ENCODE measurements at places on chromosomes 11 and 22.

DNA sequence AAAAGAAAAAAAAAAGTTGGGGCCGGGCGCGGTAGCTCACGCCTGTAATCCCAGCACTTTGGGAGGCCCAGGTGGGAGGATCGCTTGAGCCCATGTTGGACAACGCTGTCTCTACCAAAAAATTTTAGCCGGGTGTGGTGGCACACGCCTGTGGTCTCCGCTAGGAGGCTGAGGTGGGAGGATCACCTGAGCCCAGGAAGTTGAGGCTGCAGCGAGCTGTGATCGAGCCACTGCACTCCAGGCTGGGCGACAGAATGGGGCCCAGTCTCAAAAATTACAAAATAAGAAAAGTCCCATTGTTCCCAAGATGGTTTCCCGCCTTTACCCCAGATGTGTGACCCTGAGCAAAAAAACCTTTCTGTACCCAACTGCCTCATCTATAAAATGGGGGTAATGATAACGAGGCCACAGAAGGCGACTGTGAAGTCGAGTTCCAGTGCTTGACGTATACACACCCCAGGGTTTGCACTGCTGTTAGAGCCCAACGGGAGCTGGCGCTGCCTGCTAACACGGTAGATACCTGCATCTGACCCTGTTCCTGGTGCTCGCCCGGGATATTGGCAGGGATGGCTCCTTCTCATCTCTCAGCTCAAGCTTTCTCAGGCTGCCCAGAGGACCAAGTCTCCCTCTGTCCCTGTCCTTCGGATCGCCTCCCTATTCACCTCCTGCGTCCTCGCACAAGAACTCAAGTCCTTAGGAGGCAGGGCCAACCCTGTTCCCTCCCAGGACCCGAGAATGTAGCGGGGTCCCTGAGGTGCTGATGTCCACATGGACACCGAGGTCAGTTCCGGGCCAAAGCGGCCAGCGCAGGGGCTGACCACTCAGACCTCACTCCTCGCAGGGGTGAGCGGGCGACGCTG, 1.1 kb upstream of the RPLP2 start:
- DNase-seq, result no peak

DNA sequence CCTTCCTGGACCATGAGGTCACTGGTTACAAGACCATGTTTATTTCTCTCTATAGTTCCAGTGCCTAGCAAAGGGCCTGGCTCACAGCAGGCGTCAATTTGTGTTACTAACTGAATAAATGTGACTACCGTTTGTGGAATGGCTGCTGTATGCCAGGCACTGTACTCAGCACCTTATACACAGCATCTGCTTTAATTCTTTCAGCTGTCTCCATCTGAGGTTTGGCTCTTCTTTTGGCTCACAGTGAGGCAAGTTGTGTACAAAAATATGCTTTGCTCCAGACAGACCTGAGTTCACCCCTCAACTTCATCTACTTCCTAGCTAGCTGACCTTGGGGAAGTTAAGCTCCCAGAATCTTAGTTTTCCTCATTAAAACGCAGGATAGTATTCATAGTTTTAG, 75.3 kb upstream of the PHOX2A start:
- DNase-seq, result no peak

DNA sequence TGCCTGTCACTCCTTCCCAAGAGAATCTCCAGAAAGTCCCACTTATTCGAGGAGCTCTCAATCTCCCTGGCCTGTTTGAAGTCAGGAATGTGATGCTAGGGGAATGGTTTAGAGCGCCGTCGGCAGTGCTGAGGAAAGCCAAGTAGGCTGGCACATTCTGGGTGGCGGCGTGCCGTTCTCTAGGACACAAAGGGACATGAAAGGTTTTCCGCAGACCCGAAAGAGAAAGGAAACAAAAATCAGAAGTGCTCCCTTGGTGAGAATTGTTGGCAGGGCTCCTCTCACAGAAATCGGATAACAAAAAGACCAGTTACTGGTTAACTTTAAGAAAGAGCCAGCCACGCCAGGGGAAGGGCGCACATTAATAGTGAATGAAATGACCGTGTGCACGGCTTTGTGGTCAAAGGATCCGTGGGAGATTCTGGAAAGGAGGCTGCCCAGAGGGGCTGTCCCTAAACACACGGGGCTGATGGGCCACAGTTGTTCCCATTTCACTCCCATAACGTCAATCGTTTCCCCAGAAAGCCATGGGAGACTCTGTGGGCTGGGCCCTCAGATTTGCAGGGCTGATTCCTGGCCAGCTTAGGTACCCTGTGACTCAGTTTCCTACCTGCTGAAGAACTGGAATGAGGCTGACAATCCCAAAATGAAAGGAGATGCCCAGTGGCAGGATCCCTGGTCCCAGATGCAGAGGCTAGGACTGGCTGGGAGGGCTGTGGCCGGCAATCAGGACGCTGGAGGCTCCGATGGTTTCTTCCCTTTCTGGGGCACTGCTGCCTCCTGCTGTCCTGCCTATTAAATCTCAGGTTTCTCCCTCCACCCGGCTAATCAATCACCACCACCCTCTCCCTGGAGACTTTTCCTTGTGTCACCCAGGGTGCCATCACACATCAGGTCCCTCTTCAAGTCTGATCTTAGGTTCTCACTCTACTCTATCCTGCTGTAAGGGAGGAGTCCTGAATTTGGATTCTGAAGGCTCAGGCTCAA, 82.3 kb downstream of the RCN1 start:
- peak; percentile 50 for DNase-seq

DNA sequence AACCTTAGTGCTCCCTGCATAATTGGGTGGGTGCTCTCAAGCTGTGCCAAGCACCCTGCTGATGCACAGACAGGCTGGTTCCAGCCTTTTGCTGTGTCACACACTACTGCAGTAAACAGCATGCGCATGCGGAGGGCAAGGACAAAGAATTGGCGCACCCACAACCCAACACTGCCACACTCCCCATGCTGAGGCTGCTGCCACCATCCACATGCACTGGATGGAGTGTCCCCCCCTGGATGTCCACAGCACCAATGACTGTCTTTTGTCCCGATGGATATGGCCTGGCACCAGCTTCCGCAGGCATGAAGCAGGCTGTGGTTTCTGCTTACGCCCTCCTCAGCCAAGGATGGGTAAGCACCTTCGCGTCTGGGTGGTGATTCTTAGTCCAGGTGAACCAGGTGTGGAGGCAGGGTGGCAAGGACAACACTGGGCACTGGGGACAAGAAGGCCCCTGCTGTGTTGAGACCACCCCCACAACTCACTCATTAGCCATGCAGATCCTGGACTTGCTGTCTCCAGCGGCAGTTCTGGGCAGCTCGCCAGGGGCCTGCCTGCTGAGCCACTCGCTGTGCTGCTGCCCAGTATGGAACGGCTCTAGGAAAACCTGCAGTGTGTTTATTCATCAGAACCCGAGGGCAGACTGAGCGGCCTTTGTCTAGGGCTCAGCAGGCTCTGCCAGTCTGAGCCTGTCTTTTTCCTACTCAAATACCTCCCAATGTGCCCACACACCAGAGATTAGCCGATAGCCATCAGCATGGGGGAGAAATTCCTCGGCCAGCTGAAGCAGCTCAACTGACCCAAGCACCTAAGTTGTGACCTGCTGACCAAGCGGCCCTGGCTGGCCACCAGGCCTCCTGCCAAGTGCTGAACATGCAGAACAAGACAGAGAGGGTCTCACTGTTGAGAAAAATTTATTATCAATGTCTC, 8.2 kb upstream of the NAP1L4 start:
- peak; percentile 16 for DNase-seq

GRCh38 chr11:109968299-109968698, 124.9 kb upstream of the ZC3H12C start:
- DNase-seq, result no peak

DNA sequence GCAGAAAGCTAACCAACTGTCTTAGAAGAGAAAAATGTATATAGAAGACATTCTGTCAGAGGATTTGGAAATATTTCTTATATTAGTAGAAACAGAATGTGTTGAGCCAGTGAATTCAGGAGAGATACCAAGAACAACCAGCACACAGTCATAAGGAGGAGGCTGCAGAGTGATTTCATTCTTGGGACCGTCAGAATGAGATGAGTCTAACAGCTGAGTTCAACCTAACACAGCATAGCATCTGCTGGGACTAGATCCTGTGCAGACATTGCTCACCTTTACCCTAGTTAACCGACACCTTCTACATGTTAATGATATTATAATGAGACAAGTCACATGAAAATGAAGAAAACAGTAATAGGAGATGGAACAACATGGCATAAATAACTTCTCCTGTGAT, 85.5 kb downstream of the XRRA1 start:
- no peak for DNase-seq

- DNase-seq, result no peak
Measured at GRCh38 chr22:22141771-22142591, 102.6 kb upstream of the VPREB1 start.

GRCh38 chr11:13338427-13339069, 61.0 kb downstream of the BMAL1 start:
- DNase-seq, result no peak

DNA sequence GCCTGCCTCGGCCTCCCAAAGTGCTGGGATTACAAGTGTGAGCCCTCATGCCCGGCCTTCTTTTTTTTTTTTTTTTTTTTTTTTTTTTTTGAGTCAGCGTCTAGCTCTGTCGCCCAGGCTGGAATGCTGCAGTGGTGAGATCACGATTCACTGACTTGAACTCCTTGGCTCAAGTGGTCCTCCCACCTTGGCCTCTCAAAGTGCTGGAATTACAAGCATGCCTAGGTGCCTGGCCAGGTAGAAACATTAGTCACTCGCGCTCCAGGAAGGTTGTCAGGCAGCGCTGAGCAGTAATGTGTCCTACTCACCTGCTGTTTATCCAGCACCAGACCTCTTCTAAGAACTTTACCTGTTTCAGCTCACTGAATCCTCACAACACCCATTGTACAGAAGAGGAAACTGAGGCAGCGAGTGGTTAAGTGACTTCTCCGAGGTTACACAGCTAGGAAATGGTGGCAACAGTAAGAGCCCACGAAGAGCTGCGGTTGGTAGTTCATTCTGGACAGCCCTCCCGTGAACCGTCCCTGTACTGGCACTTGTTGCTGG, 496 bp upstream of the CST6 start:
- no peak for DNase-seq

- DNase-seq, result no peak
Measured at GRCh38 chr11:84922212-84922805, 704.8 kb downstream of the DLG2 start.

DNA sequence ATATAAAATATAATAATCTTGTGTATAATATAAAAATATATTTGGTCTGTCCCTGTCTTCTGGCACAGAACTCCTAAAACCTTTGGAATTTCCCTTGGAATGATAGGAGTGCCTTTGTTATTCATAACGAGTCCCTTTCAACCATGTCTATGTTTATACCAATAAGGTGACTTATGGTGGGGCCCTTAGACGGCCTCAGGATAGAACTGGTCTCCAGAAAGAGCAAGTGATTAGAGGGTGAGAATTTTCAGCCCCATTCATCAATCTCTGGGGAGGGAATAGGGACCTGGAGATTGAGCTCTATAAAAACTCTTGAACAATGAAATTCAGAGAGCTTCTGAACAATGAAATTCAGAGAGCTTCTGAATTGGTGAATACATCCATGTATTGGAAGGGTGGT, 18.4 kb upstream of the PICALM start:
- DNase-seq, result no peak

- DNase-seq, result no peak
Measured at GRCh38 chr11:3192511-3193372, 25.9 kb downstream of the MRGPRG start.

DNA sequence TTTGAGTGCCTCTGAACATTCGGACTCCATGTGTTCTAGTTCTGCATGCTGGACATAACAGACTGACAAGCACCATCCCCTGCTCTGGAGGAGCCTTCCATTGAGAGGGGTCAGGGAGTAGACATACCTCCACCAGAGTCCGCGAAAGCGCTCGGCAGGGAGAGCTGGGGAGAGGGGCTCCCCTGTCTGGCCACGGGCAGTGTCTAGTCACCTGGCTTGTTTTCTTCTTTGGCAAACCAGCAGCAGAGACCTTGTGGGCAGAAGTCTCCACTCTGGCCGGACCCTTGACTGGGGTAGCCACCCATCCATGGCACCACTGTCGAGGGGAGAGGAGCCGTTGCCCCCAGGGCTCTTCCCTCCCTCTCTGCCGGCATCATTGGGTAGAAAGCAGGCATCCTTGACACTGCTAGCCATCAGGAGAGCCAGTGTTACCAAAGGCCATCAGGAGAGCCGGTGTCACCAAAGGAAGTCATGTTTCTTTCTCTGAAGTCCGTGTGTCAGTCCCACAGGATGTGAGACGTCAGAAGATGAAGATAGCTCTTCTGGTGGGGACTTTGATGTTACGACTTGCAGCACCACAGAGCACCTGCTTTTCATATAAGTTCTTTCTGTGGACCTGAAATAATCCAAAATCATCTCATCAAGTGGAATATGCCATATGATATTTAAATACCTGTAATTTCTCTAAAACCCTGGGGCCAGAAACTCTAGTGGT, 305.6 kb downstream of the TBC1D22A start:
- DNase-seq, result no peak

DNA sequence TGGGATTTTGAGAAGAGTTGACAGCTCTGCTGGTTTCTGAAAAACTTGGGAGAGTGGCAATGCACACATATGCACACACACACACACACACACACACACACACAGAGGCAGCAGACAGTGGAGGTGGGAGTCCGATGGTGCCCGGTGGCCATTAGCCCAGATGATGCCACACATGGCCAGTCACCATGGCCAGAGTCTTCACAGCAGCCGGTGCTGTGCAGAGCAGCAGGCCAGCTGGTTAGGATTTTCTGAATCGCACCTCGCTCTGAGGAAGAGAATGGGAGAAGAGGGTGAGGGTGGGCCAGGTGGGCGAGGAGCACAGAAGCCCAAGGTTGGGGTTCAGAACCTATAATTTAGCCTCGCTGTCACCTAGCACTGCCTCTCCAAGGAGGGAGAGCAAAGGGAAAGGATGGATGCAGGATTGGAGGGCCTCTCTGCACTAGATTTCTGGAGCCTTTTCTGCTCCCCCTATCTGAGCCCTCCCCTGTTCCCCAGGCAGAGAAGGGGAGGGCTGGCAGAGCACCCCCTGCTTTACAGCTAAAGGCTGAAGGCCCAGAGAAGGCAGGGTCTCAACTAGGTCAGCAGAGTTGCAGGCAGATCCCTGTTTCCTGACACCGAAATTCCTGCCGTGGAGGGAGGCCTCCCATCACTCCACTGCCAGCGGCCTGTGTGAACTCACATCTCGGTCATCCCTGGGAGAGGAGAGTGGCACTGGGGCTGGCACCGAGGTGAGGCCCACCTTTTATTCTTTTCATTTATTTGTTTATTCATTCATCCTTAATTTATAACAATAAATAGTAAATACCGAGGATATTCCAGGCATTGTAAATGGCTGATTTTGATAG, 25.8 kb upstream of the FXYD6 start:
- no peak for DNase-seq

DNA sequence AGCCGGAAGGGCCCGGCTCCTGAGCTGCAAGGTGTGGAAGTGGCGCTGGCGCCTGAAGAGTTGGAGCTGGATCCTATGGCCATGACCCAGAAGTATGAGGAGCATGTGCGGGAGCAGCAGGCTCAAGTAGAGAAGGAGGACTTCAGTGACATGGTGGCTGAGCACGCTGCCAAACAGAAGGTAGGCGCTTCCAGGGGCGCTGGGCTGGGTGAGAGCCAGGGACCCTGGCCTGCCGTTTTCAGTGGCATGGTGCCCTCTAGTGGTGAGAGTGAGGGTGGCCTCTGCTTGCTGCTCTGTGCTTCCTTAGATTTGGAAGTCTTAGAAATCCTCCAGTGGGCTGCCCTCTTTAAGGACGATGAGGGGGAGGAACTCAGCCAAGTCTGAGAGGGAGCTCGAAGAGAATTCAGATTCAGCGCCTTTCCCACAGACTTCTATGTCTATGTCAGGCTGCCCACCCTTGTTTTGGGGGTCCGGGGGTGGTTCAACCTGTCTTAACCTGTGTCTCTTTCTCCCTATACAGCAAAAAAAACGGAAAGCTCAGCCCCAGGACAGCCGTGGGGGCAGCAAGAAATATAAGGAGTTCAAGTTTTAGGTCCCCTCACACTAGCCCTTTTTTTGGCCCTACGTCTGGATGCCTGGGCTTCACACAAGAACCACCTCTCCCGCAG, 1.8 kb upstream of the PACS1 start:
- peak; percentile 71 for DNase-seq

Data from NCI-H2171 treated with DMSO at 0.1 percent for 48 hours (cell line).